Left hindlimb (tissue), 1 donor: ENCODE measurements at places on chromosomes 12 and 14.

- DNase-seq: no peak
Observed at GRCh38 chr14:91405241-91405721, 12.3 kb downstream of the CCDC88C start.

GRCh38 chr14:21505012-21505553 lies 6.1 kb downstream of the METTL3 start:
- no peak for DNase-seq

- no peak for DNase-seq
Observed at GRCh38 chr14:39576258-39576657, 144.0 kb upstream of the FBXO33 start.

GRCh38 chr14:101859958-101860357 lies 98.4 kb downstream of the PPP2R5C start:
- DNase-seq: no peak

DNA sequence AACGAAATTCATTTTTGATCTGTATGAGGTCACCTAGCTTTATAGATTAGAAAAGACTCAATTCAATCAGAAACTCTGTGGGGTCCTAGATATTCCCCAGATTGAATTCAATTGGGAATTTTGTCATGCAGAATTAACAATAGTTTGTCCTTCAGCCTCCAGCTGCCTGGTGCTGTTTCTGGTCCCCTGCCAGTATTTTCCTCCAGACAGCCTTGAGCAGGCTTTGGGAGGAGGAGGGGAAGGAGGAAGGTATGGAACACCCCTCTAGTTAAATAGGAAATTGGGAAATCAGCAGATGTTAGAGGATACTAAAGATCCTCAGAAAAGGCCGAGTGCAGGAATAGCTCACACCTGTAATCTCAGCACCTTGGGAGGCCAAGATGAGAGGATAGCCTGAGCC lies 10.6 kb downstream of the GRIP1 start:
- DNase-seq: no peak

DNA sequence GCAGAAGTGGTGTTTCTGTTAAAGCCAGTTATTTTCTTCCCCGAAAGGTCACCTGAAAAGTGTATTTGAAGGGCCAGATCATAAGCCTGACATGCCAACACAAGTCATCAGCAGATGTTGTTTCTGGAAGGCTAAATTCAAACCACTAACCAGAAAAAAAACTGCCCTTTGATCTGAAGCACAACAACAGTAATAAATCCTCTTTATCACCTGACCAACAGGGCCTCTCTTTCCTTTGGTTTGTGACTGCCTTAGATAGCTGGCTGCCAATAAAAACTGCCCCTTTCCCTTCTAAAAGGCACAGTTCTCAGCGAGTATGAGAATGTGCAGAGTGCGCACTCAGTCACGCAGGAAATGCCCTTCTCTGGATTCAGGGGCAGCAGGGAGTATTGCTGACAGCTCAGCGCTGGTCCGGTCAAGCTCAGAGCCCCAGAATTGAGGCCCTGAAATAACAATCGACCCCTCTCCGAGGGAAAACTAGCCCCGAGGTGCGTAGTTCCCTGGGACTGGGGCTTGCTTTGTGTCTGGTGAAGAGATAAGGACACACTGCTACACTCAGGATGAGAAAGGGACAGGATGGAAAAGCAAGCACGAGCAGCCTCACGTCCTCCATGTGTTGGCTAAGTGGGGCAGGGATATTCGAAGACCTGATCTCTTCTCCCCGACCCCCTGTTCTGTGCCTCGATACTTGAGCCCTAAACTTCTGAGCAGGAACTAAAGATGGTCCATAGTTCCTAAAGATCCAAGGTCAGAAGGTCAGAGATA lies 184.2 kb upstream of the GZMB start:
- no peak for DNase-seq

GRCh38 chr12:109910969-109911348 lies 10.9 kb downstream of the TCHP start:
- DNase-seq: no peak

- DNase-seq: no peak
Observed at GRCh38 chr12:45731190-45731775, 1.8 kb downstream of the ARID2 start.

DNA sequence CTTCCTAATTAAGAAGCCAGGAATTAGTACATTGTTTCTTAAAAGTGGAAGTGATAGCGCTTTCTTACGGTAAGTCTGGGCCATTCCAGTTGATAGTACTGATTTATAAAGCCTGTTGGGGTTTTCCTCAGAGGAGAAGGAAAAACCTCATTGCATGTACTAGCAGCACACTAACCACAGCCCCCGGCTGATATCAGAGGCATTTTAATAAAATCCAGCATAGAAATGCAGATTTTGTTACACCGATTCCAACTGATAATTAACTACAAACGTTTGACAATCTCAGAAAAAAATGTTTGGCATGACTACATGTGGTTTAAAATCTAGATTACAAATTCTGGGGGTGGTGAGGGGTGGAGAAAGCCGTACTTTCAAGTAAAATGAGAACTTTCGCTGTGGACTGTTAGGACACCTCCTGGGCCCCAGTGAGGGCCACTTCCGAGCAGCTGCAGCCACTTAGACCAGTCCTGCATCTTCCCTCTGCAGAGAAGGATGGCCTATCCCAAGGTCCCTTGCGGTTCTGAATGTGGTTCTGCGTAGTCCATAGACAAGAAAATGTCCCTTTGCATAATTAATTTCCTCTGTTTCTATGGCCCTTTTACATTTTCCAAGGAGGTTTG lies 374.4 kb downstream of the NUAK1 start:
- no peak for DNase-seq

DNA sequence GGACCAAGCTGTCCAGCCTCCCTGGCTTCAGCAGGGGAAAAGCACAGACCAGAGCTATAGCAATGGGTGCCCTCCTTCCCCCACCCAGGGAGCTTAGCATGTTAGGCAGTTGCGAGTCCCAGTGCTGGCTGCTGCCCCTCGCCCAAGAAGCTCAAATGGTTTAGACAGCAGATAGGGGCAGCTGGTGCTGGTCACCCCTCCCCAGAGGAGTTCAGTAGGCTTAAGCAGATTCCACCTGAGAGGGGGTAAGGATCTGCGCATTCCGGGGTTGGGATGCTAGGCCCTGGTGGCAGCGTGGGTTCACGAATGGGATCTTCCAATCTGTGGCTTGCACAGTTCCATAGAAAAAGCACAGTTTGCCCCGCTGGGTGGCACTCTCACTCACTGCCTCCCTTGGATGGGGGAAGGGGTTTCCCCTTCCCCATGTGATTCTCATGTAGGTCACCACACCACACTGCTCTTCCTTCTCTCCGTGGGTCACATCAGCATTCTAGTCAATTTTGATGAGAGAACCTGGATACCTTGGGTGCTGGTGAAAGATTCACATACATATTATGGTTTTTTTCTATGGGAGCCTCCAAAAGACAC lies 665.6 kb downstream of the C12orf50 start:
- no peak for DNase-seq

- no peak for DNase-seq
Observed at GRCh38 chr12:67609226-67609870, 39.2 kb upstream of the DYRK2 start.

GRCh38 chr14:22002860-22003284 lies 329.3 kb upstream of the OR4E1 start:
- DNase-seq: no peak

GRCh38 chr12:14975457-14975856 lies 2.6 kb downstream of the PDE6H start:
- no peak for DNase-seq

GRCh38 chr14:101007765-101008164 lies 104.2 kb upstream of the RTL1 start:
- peak; percentile 14 for DNase-seq

- no peak for DNase-seq
Observed at GRCh38 chr14:36515896-36516718, 3.9 kb downstream of the NKX2-1 start.

DNA sequence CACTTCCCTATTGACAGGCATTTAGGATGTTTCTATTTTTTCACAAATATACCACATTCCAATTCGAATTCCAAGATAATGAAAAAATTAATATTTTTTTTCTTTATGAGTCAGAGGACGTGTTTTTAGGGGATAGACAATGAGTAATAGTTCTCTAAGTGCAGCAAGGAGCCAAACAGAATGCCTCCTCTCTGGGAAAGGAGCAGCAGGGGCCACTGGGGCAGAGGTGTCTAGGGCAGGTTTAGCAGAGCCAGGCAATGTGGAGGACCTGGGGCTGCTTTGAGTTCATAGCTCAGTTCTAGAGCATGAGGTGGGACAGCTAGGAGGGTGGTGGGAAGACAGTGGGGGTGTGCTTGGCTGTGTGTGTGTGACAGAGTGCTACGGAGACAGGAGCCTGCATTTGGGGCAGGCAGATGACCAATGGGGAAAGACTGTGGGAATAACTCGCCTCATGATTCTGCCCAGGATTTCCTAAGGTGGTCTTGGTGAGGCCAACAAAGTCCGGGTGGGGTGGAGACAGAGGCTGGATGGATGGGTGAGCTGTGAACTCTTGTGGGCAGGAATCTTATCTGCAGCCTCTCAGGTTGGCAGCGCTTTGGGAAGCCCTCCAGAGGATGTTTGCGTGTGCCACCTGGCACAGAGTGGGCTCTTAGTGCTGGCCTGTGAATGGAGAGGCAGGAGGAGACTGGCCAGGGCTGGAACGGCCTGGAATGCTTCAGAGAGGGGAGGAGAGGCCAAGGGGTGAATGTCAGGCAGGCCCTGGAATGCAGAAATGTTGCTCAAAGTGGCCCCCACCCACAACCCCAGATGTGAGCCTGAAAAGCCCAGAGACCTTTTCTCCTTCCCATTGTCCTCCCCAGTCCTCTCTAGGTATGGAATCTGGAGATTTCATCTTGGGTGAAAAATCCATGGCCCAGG lies 2.4 kb upstream of the KRT7 start:
- DNase-seq: no peak

GRCh38 chr12:113236539-113237399 lies 15.5 kb downstream of the TPCN1 start:
- DNase-seq: no peak

- DNase-seq: no peak
Observed at GRCh38 chr14:104545151-104545941, 34.2 kb upstream of the C14orf180 start.

DNA sequence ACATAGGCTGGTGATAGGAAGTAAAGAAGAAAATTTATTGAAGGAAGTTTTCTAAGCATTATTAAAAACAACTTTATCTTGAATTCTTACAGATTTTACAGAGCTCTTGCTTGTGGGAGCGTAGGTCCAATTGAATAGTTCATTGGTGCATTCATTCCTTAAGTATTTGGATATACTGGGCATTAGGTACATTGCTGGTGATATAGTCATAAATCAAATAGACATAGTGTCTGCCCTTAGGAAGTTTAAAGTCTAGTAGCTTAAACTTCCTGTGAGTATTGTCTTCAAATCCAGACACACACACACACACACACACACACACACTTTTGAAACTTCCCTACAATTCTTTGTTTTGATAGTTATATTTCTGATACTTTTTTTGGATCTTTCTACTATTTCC lies 226.7 kb downstream of the FUT8 start:
- DNase-seq: no peak

GRCh38 chr12:115918763-115919162 lies 358.7 kb downstream of the MED13L start:
- no peak for DNase-seq

- no peak for DNase-seq
Observed at GRCh38 chr14:57051633-57052032, 217.1 kb downstream of the EXOC5 start.

DNA sequence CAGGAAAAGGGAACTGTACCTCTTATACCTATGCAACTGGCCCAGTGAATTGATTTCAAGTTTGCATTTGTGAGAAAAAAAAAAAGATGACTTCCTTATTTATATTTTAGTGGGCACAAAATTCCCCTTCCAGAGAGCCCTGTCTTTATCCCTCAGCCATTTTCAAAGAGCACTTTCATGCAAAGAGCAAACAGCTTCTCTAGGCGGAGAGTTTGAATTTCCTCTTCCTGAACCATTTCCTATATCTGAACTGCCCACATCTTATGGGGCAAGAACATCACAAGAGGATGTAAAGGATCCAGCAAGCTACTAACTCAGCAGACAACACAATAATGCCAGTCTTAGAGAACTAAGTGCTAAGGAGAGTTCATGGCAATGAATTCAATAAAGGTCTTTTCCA lies 22.3 kb upstream of the PLXNC1 start:
- no peak for DNase-seq

GRCh38 chr14:73344319-73344718 lies 107.0 kb downstream of the PAPLN start:
- DNase-seq: no peak

DNA sequence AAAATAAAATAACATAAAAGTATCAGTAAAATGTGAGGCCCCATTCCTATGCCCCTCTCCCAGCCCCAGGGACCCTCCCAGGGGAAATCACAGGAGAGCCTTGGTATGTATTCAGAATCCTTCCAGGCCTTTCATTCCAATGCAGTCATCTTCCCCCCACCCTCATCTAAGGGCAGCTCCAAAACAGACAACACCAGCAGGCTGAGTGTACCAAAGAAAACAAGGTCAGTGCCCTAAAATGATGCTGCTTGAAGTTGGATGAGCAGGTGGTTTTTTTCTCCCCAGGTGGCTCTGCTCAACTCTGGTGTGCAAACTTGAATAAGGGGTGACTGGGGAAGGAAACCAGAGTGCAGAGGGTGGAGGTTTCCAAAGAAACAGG lies 56.2 kb downstream of the TSPAN9 start:
- no peak for DNase-seq

GRCh38 chr14:33404964-33405574 lies 466.4 kb downstream of the NPAS3 start:
- DNase-seq: no peak
